ENCODE measurements at places on chromosomes 7 and 10. TPM values are rescaled to one million over a fixed set of nuclear protein-coding genes. Genes with fewer than 3 reads are reported as not detected.

The AKAP9 gene
- total RNA-seq = 124 TPM

The DKK1 gene
- total RNA-seq = 7.8 TPM

The HHEX gene
- 6.8 TPM for total RNA-seq

The ABCC2 gene
- total RNA-seq = 0.66 TPM

The OPALIN gene
- total RNA-seq = 4.8 TPM

The MAD1L1 gene
- total RNA-seq = 44.1 TPM

The LOXL4 gene
- total RNA-seq = 0.89 TPM

Data from spinal cord (tissue), 10 donors.